ENCODE measurements at places on chromosomes 13 and 19.

DNA sequence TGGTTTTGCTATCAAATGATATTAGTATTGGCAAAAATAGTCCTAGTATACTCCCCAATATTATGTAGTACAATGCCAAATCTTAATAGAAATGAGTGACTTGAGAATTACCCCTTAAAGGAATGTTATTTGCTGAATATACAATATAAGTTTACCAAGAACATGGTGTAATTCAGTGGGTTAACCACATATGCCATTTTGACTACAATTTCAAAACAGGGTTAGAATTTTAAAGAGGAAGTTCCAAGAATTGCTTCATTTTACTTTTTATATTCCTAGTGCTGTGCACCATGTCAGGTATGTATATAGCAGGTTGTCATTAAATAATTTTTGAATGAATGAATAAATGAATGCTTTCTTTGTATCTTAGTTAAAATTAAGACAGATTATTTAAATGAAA lies 66.3 kb downstream of the LMO7 start:
- no peak for DNase-seq

- no peak for DNase-seq
Measured at GRCh38 chr19:38251564-38252051, 4.6 kb downstream of the PPP1R14A start.

DNA sequence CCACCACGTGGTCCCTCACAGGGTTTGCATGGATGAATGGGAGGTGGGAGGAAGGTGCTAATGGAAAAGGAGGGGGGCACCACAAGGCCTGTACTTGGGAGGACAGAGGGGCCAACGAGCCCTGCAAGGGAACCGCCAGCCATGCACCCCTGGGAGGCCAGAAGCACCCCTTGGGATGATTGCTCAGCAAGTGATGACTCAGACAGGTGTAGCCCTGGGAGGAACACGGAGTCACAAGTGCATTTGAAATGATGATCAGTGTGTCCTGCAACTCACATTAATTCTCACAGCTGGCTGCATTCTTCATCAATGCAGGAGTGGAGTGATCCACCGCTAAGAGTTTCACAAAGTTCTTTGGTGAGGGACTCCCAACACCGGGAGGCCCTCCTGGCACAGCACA lies 82.8 kb upstream of the ZNF254 start:
- no peak for DNase-seq

DNA sequence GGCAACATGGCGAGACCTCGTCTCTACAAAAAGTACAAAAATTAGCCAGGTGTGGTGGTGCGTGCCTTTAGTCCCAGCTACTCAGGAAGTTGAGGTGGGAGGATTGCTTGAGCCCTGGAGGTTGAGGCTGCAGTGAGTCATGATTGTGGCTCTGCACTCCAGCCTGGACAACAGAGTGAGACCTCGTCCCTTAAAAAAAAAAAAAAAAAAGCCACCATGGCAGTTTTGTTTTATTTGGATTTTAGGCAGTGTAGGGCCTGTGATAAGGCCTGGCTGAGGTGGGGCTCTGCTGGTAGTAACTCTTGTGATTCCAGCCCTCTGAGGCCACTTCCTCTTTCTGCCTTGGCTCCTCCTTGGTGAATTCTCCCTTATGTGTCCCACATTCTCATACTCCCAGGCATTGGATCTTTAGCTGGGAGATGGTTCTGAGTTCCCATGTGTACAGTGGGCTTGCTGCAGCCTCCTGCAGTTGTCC lies 39.2 kb downstream of the GATAD2A start:
- peak; percentile 67 for DNase-seq

DNA sequence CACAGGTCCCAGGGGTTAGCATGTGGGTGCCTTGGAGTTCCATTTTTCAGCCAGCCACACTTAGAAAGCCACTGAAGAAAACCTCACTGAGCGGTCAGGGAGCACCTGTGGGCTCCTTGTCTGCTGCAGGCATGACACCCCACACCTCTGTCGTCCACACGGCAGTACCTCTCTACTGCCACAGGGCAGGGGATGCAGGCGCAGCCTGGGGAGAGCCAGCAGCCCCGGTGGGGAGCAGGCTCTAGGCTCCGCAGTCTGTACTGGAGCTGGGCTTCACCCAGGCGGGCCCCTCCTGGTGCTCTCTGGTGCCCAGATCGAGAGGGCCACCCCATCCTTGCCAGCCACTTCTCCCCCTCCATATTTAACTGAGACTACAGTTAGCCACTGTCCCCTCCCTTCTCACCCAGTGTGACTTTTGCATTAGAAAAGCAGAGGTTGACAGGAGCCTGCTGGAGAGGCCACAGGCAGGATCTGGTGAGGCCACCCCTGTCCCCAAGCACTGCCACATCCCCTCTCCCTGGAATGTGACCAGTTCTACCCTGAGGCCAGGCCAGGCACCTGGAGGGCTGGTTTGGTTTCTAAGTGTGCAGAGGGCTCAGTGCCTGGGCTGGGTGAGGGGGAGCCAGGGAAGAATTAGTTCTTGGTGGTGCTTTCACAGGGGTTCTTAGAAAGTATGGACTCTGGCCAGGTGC lies 104.4 kb downstream of the KDM4B start:
- DNase-seq, result no peak

GRCh38 chr19:46381756-46382345 lies 31.5 kb downstream of the CCDC8 start:
- no peak for DNase-seq

- DNase-seq, result no peak
Measured at GRCh38 chr13:112638157-112638750, 50.3 kb upstream of the TUBGCP3 start.

- DNase-seq, result no peak
Measured at GRCh38 chr13:101655435-101655834, 203.0 kb downstream of the ITGBL1 start.

DNA sequence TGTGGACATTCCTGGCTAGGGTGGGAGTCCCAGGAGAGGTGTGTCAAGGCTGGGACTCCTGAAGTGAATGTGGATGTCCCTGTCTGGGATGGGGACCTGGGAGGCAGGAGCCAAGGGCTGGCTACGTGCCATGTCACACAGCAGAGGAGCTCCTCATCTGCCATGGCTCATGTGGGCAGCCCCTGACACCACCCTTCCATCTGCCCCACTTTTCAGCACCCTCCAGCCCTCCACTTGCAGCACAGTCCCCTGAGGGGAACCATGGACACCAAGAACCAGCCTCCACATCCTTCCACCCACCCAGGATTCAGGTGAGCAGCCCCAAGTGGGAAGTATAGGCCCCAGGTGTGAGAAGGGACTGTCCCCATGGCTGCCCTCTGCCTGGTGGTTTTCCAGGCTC lies 1.7 kb downstream of the ZNF446 start:
- no peak for DNase-seq

DNA sequence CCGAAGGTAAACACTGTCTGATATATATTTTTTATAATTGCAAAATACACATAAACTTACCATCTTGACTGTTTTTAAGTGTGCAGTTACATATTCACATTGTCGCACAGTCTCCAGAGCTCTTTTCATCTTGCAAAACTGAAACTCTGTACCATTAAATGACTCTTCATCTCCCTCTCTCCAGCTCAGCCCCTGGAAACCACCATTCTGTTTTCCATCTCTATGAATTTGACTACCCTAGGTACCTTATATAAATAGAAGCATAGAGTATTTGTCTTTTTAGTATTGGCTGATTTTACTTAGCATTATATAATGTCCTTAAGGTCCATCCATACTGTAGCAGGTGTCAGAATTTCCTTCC lies 45.8 kb downstream of the LRCH1 start:
- no peak for DNase-seq

DNA sequence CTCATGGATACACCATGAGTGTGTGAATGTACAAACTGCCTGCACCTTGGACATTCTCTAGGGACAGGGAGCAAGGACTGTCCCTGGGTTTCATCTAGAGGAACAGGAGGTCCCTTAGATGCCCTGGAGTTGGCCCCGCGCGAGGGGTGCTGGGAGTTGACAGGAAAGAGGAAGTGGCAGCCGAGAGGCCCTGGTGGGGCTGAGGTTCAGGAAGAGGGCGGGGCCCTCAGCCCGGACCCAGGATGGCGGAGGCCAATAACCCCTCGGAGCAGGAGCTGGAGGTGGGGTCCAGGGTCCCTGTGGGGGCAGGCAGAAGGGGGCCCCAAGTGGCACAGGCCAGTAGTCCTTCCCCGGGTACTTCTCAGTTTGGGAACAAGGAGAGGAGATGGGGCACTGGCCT lies 6.9 kb downstream of the PKN1 start:
- peak; percentile 80 for DNase-seq

GRCh38 chr19:51607920-51608562 lies 22.2 kb downstream of the SIGLEC5 start:
- DNase-seq, result peak; percentile 69

- DNase-seq, result no peak
Measured at GRCh38 chr13:95784161-95784899, 107.4 kb downstream of the DNAJC3 start.

DNA sequence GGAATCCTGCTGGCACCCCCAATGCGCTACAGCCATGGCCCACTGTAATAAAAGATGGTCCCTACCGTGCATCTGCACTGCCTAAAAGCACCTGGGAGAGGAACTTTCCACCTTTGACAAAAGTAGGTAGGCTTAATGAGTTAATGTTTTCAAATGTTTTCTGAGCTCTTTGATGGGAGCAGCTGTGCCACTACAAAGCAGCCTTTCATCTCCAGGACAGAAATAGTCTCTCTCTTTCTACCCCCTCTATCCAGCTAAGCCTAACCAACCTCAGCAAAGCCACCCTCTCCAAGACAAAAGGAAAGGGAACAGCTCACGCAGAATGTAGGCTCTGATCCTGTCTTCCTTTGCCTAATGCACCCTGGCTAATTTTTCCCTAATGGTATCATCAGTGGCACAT lies 560.2 kb downstream of the UQCRFS1 start:
- no peak for DNase-seq

- no peak for DNase-seq
Measured at GRCh38 chr13:113404723-113405471, 41.0 kb upstream of the GRTP1 start.

- no peak for DNase-seq
Measured at GRCh38 chr19:46975925-46976782, 43.5 kb upstream of the NPAS1 start.

DNA sequence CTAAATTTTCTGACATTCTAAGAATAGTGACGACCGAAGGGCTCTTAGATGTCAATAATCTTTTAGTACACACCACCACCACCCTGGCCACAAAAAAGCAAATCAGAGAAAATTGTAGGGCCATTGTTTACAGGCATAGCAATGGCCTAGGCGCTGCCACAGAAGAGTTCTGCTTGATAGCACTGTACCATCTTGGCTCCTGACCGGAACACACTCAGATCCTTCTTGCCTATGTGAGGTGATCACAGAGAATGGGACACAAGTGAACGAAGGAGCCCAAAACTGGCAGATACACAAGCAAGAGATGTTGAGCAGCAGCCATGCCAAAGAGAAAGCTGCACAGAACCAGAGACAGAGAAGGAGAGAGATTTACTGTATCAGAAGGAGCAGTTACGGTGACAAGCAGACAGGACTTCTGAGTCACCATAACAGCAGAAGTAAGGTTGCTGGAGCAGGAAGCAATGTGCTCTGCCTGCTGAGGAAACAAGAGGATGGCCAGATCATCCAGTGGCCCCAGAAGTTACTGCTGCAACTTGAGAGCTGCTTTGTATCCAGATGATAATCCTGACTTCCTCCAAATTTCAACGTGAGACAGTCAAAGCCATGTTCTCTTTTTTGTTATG lies 105.2 kb downstream of the SLITRK6 start:
- no peak for DNase-seq

DNA sequence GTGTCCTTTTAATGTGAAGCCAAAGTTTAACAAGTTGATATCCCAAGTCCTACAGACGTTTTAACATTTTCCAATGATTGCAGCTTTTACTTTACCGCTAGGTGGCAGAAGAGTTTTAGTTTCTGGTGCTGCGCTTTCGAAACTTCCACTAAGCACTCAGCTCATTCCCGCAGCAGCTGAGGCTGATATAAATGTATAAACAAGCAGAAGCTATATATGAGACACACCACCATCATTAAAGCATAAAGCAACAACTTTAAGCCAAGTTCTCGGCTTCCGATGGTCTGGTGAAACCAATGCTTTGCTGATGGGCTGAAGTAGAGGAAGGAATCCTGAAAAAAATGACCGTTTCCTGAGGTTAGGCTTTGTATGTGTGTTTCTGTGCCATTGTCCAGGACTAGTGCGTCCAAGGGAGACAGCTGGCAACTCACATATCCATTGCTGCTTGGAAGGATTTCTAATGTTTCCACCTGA lies 753.9 kb downstream of the OLFM4 start:
- no peak for DNase-seq

GRCh38 chr13:80865329-80865728 lies 524.4 kb upstream of the SPRY2 start:
- DNase-seq, result no peak
